ENCODE measurements at places on chromosomes 13 and 19.

- no peak for DNase-seq
These were observed 18.2 kb downstream of the ELAVL1 start for GRCh38 chr19:7987114-7987768.

- DNase-seq: no peak
These were observed 44.3 kb downstream of the ZNF585A start for GRCh38 chr19:37127999-37128820.

DNA sequence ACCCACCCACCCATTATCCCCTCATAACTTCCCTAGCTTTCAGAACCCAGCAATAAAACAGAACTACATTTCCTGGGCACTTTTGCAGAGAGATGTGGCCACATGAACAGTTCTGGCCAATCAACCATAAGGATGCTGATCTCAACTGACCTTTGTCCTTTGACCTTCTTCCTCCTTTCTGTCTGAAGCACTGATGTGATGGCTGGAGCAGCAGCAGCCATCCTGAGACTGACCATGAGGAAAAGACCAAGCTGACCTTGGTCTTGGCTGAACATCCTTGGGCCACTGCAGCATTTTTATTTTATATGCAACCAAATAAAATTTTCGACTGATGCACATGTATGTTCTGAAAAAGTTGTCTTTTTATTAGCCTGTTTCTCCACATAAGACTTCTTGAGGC, 33.1 kb upstream of the CACNA1A start:
- no peak for DNase-seq

GRCh38 chr13:109610517-109610916, 175.9 kb downstream of the IRS2 start:
- peak; percentile 48 for DNase-seq

GRCh38 chr19:13347367-13347766, 158.9 kb downstream of the CACNA1A start:
- DNase-seq: no peak

DNA sequence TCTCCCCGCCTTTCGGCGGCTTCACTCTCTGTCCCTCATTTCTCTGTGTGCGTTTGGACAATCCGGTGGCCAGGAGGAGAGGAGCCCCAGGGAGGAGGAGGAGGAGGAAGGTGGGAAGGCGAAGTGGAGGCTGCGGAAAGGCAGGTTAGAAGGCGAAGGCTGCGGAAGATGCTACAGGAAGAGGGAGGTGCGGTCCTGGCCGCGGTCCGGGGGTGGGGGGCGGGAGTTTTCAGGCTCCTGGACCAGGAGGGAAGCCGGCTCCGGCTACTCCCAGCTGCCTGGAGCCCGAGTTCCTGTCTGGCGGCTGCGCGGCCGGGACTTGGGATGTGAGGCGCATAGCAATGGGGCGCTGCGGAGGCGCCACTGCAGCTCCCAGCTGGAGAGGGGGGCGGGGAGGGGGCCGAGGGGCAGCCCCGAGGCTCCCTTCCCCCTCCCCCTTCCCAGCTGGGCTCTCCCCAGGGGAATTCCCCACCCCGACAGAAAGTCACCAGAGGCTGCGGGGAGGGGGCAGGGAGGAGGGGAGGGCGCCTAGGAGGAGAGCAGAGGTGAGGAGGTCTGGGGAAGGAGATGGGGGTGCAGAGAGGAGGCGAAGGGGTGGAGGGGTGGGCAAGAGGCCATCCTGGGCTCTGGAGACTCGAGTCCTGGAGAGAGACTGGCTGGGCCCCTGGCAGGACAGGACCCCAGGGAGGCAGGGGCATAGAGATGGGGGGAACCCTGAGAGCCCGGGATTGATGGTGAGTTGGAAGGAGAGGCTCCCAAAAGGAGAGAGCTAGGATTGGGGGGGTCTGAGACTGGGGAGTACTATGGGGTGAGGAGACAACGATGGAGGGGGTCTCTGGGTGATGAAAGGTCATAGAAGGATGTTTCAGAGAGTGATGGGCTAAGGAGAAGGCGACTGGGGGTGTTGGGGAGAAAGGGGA, 2.0 kb downstream of the LRRC4B start:
- peak; percentile 21 for DNase-seq

DNA sequence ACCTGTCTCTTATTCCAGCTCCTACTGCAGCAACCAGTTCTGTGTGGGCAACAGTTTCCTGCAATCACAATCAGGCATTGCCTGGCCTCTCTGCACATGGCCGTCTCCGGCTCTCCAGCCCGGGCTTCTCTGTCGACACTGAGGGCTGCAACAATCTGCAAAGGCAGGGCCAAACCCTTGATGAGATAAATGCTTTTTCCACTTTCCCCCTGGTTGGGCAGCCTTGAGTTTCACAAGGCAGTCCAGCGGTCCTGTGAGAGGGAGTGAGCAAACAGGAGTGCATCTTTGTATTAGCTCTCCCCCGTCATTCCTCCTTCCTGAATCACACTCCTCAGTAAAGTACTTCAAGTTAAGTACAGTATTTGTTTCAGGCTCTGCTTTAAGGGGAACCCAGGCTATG, 40.7 kb upstream of the VWA8 start:
- DNase-seq: no peak

GRCh38 chr19:29417048-29417447, 108.7 kb upstream of the VSTM2B start:
- DNase-seq: no peak

DNA sequence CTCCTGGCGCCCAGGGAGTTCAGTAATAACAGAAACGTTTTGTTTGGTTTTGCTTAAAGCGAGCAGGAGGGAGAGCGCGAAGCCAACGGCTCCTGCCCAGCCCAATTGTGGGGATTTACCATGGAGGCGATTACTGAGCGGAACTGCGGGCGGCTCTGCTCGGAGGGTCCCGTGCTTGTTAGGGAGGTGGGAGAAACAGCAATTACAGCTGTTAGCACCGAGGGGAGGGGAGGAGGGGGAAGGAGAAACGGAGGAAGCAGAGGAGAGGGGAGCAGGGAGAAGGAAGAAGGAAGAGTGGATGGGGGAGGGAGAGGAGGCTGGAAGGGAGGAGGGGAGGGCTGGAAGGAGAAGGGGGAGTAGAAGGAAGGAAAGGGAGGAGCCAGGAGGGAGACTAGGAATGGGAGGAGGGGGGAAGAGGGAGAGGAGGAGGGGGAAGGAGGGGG, 7.7 kb upstream of the ONECUT3 start:
- DNase-seq: no peak

- DNase-seq: no peak
These were observed 127.3 kb downstream of the UQCRFS1 start for GRCh38 chr19:29085630-29086029.

- DNase-seq: no peak
These were observed 8.1 kb upstream of the ARRDC2 start for GRCh38 chr19:17999684-18000479.

DNA sequence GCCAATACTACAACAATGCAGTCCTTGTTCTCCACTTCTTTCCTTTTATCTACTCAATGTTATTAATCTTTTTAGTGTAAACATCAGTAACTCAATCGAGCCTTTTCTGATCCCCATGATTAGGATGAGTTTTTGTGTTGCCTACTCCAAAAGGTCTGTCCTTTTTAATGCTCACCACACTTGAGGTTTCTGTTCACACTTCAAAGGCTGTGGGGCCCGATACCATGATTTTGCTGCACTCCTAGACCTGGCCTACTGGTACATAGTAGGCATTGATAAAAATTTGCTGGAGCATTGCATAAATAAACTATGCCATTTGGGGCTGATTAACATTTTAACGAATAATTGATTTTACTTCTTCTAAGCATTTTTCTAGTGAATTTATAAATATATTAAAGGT, 125.4 kb upstream of the KLF12 start:
- DNase-seq: no peak

DNA sequence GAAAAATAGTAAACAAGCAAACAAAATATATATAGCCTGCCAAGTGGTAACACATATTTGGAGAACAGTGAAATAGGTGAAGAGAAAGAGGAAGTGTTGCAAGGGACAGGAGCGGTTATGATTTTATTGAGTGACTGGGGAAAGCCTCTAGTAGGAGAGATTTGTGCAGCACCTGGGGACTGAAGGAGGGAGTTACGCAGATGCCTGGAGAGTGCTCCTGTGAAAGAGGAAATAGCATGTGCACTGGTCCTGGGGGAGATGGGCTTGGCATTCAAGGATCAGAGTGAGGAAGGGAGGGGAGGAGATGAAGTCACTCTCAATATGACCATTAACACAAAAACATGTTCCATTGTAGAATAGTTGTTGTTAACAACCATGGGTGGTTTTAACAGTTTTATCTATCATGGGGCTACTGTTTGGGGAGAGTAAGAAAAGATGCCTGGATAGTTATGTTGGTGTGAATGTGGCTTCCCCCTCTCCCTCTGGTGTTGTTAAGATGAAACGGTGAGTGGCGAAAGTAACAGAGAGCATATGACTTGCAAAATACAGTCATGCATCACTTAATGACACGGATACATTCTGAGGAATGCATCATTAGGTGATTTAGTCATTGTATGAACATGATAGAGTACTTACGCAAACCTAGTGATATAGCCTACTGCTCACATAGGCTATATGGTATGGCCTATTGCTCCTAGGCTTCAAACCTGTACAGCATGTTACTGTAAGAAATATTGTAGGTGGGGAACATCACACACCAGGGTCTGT, 251.7 kb upstream of the ARGLU1 start:
- DNase-seq: no peak

- peak; percentile 64 for DNase-seq
These were observed 1.1 kb downstream of the INSR start for GRCh38 chr19:7292950-7293761.

DNA sequence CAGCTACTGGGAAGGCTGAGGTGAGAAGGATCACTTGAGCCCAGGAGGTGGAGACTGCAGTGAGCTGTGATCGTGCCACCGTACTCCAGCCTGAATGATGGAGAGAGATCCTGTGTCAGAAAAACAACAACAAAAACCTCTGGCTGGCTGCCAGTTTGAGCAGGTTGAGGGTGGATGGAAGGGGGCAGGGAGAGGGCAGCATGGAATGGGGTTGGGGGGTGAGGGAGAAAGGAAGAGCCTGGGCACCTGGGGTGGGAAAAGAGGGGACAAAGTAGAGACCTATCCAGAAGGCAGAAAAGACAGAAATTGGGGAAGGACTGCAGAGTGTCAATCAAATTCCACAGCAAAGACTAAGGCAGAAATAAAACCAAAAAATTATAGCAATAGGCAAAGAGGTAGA, 4.7 kb downstream of the SLC1A5 start:
- no peak for DNase-seq

DNA sequence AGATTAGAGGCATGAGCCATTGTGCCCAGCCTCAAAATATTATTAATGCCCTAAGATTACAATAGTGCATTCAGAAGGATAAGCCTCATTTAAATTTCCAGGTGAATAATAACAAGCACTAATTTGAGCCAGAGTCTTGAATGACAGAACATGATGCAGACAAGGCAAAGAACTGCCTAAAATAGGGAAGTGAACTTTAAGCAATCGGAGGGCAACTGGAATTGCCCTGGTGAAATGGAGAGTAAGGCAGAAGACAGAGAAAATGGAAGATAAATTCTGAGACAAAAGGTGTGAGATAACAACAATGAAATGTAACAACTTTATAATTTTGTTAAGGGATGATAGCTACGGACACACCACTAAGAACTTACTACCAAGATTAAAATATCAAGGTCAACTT, 199.9 kb downstream of the DIAPH3 start:
- DNase-seq: peak; percentile 34

- DNase-seq: no peak
These were observed 527.5 kb downstream of the DCT start for GRCh38 chr13:93951951-93952350.

- DNase-seq: no peak
These were observed 109.1 kb upstream of the PEG3 start for GRCh38 chr19:56949626-56950025.

DNA sequence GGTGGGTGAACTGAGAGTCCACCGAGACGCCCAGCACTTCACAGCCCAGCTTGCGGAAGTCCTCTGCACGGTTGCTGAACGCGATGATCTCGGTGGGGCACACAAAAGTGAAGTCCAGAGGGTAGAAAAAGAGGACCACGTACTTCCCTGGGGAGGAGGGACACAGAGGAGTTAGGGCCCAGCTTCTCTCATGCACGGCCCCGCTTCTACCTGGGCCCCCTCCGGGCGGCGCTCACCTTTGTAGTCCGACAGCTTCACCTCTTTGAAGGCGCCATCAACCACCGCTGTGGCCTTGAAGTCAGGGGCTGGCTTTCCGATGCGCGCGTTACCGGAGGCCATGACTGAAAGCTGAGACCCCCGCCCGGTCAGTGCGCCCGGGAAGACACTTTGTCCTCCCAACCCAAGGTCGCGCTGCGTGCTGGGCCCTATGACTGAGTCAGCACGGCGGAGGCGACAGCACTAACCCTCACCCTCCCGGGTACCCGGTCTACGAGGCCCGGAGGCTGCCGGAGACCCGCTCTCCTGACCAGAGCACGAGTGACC, 606 bp downstream of the PRDX2 start:
- peak; percentile 17 for DNase-seq

DNA sequence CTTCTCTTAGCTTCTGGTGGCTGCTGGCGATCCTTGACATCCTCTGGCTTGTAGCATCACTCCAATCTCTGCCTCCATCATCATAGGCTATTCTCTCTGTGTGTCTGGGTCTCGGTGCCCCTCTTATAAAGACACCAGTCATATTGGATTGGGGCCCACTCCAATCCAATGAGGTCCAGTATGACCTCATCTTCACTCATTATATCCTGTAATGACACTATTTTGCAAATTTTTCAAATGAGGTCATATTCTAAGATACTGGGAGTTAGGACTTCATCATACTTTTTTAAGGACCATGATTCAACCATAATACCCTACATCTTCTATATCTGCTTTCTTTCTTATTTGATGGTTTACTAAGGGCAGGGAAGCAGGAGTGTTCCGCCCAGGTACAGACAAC, 12.0 kb upstream of the SLC46A3 start:
- DNase-seq: no peak

- DNase-seq: peak; percentile 46
These were observed 21.7 kb downstream of the IRS2 start for GRCh38 chr13:109764470-109765291.

All from suppressor macrophage treated with lipopolysaccharide for 1 hour (primary cell).